ENCODE measurements at places on chromosomes 2 and 18.

- no peak for DNase-seq
These were observed 913.3 kb downstream of the CPS1 start for GRCh38 chr2:211469664-211470059.

DNA sequence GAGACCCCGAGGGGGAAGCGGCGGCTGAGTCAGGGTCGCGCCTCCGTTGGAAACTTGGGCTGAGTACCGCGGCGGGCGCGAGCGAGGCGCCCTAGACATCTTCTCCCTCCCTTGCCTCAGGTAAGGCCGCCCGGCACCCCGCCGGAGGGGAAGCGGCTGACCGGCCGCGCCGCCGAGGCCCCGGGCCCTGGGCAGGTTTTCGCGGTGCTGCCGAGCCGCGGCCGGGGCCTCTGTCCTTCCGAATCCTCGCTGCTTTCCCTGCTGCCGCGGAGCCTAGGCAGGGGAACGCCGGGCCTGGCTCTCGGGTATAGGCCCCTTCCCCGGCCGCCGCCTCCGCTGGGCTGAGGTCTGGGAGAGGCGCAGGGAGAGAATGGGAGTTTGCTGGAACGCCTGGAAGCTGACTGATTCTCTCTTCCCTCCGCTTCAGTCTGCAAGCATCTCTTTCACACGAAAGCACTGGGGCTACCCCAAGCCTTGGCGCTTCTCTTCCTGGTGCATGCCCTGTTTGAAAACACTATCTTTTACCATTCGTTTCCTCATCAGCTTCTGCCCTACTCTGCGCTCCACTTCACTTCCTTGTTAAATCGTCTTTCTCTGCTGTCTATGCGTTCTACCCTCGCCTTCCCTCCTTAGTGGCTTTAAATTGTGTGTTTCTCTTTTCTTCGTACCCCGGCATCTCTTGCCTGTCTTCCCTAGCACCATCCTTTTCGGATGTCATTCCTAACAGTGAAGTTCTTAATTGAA, 652 bp downstream of the PPM1B start:
- peak; percentile 87 for DNase-seq

GRCh38 chr2:105129722-105130232, 91.9 kb downstream of the MRPS9 start:
- peak; percentile 78 for DNase-seq

DNA sequence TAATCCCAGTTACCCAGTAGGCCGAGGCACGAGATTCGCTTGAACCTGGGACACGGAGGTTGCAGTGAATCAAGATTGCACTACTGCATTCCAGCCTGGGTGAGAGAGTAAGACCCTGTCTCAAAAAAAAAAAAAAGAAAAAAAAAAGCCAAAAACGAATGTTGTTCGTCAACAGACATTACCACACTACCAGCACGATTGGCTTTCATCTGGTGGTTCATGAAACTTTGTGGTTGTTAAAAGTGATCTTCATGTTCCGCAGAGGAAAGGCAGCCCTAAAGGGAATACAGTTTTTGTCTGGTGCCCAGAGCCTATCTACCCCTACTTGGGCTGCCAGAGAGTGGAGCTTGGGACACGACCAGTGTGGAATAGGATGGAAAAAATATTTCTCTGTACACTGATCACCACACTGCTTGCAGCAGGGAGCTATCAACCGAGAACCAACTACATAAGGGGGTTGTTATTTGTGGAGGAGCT, 13.6 kb upstream of the CXCR4 start:
- no peak for DNase-seq

- no peak for DNase-seq
These were observed 5.8 kb upstream of the CTDSP1 start for GRCh38 chr2:218393750-218394290.

DNA sequence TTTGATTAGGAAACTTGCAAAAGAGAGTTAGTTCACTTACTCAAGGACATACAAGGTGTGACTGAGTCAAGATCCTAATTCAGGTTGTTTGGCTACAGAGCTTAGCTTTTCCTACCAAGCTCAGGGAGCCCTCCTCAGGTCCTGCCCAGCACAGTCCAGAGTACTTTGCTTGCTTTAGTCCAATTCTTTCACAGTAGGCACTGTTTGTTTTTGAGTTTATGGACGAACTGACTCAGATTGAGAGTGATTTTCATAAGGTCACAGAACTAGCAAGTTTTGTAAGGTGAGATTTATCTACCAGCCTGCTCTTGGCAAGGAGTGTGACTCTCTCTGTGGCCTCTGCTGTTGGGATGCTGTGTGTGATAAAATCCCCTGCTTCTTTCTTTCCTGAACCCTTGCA, 310.5 kb downstream of the PTPRM start:
- DNase-seq, result no peak

DNA sequence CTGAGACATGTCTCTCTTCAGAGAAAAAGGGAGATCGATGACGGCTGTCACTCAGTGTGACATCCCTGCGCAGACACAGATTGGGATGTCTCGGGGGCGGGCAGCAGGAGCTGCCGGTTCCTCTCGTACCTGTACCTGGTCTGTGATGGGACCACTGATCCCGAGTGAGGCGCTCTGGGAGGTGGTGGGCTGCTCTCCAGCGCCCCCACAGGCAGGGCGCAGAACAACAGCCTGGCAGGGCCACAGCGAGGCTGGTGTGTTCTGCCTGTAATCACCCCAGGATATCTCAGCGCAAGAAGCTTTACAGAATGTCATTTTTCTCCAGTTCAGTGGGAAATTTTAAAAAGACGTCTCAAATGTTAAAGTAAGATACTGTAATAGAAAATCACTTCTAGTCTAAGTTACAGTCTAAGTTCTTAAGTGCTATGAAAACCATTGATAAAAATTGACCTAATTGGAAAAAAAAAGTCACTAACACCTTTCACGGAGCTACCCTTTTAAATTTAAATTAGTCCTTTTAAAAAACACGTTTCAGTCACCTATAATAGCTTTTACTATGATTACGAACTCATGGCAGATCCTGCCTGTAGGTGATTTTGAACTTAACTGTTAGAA, 189.8 kb downstream of the SNTG2 start:
- peak; percentile 3 for DNase-seq

- no peak for DNase-seq
These were observed 748 bp downstream of the FMNL2 start for GRCh38 chr2:152335726-152336118.

GRCh38 chr2:210718503-210718902, 162.1 kb downstream of the CPS1 start:
- DNase-seq, result no peak

- DNase-seq, result no peak
These were observed 119.6 kb downstream of the SPOPL start for GRCh38 chr2:138621139-138621538.

DNA sequence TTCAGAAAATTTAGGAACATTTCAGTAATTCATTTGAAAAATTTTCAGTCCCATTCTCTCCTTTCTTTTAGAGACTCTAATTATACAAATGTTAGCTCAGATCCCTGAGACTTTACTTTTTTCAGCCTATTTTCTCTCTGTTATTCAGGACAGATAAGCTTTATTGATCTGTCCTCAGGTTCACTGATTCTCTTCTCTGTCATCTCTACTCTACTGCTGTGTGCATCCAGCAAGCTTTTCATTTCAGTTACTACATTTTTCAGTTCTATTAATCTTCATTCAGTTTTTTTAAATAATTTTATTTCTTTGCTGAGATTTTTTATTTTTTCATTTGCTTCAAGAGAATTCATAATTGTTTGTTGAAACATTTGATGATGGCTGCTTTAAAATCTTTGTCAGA, 22.1 kb upstream of the PIK3C3 start:
- DNase-seq, result no peak

DNA sequence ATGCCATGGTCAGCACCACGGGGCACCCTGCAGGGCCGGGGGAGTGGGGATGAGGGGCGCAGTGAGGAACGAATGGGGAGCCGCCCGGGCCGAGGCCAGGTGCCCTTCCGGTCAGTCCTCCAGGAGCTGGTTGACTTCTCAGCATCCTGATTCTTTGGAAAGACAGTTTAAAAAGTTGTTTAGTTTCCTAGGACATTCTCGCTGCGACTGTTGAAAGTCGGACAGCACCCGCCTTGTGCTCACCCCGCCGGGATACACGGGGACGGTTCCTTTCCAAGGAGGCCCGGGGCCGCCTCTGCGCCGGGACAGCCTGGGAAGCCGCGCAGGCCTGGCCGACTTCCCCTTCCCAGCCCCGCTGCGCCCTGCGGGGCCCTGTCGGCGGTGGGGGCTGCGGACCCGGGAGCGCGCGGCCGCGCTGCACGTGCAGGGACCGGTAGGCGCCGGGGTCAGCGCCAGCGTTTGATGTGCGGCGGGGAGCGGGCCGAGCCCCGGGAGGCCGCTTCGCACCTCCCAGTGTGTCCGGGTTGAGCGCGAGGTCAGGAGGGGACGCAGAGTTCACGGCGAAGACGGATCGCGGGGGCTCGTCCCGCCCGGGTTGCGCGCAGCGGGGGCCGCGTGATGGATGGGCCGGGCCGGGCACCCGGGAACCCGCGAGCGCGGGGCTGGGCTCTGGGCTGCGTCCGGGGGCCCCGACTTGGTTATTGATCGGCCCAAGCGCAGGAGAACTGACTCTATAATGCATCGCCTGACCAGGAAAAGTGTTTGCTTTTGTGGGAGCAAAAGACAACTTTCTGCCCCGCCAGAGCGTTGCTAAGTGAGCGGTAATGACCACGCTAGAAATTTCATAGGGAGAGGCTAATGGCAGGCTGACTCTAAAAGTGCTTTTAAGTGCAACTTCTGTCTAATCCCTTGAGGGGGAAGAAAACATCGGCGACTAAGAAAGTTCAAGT, 28.0 kb upstream of the SMIM21 start:
- peak; percentile 24 for DNase-seq

GRCh38 chr2:175251425-175252041, 70.0 kb upstream of the ATP5MC3 start:
- DNase-seq, result peak; percentile 89

DNA sequence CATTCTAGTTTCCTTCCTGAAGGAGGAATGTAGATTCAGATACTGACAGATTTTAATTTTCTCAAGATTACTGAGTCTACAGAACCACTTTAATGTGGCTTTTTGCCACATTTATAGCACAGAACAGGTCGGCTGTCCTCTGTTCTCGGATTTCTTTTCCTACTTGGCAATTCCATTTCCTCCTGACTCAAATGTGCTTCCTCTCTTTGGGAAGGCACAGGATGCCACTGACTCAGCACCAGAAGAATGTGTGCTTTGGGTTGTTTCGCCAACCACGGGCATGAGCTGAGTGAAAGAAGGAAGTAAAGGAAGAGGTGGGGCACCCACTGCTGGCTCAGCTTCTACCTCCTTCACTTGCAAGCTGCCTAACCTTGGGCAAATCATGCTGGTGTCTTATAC, 970.6 kb upstream of the ACVR2A start:
- DNase-seq, result peak; percentile 98

DNA sequence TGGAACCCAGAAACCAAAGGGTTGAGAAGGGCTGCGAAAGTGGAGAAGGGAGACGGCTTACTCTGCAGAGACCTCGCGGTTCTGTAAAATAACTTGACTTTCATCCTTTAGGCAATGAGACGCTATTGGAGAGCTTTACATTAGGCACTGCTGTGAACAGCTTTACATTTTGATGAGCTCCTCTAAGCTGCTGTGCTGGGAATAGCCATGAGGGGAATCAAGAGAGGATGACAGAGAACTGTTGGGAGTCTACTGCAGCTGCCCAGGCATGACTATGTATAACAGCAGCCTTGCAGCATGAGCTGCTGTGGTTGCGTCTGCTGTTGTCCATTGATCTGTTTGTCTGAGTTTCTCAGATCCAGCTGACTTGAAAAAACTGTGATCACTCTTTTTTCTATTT, 310.8 kb upstream of the MAP2 start:
- DNase-seq, result no peak

DNA sequence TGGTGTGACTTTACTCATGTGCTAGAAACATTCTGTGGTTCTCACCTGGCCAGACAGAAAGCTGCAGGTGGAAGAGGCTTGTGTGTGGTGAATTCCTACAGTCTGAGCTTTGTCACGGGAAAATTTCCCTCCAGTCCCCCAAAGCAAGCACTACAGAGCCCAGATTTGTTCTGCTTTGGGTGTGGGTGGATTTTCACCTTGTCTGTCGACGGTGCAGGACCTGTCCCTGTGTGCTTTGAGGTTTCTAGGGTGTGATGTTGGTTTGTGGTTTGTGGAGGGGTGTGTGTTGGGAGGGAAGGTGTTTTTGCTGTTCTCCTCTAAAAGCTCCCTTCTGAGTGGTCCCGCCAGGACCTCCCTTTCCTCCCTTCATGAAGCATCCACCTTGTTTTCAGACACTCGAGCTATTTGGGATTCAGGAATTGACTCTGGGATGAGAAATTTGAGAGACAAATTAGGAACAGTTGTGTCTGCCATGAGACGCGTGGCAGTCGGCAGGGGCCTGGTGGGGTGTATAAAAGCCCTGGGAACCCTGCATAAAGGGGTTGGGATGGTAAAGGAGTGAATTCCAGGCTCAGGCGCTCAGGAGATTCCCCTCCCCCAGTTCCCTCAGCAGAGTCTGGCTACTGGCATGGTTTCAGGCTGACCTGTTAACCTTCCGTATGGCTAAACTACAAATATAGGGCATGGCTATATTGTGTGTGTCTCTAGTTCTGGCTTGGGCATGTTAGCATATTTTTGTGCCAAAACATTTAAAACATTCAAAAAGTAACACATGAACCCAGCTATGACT, 65.5 kb downstream of the DGKD start:
- no peak for DNase-seq

GRCh38 chr2:101893681-101894381, 97.9 kb upstream of the IL1R2 start:
- DNase-seq, result no peak

GRCh38 chr2:70620020-70620419, 66.4 kb upstream of the TGFA start:
- DNase-seq, result no peak

GRCh38 chr2:24544456-24545115, 53.5 kb downstream of the NCOA1 start:
- DNase-seq, result no peak

DNA sequence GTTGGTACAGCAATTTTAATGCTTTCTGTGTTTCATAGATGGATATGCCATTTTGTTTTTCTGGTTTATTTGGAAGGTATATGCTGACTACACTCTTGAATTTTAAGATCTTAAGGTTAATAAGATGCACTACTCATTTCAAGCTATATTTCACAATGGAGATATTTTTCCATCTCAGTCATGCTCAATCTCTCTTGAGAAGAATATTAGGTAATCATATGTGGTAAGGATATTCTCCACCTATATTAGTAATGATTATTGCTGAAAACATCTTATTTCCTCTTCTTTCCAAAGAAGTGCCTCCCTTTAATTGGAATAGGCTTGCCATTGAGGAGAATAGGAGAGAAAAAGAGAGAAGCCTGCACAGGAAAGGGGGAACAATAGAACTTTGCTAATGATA, 40.1 kb downstream of the EPB41L3 start:
- DNase-seq, result no peak

GRCh38 chr2:165795011-165795410, 964 bp upstream of the GALNT3 start:
- DNase-seq, result peak; percentile 70

DNA sequence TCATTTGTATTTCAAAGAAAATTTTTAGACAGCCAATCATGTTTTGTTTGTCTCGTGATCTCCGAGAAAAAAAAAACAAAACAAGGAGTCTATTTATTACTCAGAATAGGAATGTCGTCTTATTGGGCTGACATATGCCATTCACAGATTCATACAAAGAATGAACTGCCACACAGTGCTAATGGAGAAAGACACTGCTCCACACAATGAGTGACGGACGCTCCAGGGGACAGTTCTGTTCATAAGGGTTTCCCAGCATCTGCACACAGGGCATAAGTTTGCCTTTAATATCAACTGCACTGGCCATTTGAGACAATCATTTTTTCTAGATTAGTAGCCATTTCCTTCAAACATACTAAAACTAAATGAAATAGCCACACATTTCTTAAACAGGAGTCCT, 3.4 kb downstream of the SERTAD2 start:
- no peak for DNase-seq
